Stimulated activated memory B cell treated with anti-CD40 and anti-IgM and Interleukin-4, amounts not matched to agents 10 μg/mL and 1 μg/mL and 100 μg/mL, for 72 hours (primary cell): ENCODE measurements at places on chromosomes 6 and 20.

DNA sequence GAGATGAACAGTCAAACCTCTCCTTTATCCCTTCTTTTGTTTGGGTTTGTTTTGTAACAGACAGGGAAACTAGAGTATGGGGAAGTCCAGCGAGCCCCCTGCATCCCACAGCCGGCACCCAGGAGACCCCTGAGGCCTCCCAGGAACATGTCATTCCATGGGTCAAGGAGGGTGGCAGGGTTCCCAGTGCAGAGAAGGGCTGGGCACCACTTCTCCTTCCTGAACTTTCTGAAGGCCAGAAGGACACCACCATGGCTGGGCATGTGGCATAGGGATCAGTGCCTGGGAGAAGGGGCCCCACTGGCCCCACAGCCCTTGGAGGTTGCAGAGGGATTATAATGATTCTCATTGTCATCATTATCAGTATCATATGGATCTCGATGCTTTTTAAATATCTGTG, 13.9 kb upstream of the CST7 start:
- no peak for ATAC-seq

DNA sequence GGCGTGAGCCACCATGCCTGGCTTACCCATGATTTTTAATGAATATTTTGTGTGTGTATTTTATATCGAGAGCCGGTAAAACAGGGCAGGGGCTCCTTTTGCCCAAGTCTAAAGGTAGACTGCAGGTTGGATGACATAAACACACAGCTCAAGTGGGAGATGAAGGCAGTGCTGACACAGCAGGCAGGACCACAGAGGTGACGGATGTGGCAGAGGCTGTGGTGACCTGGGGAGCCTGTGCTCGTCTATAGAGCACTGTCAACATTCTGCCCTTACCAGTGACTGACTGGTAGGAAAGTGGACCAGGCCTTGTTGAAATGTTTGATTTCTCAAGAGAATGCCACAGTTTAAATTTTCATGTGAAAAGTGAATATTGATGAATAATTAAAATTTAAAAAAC, 137.5 kb downstream of the ZFP64 start:
- ATAC-seq: no peak

- ATAC-seq: no peak
Observed at GRCh38 chr20:41179961-41180360, 42.6 kb downstream of the PLCG1 start.

DNA sequence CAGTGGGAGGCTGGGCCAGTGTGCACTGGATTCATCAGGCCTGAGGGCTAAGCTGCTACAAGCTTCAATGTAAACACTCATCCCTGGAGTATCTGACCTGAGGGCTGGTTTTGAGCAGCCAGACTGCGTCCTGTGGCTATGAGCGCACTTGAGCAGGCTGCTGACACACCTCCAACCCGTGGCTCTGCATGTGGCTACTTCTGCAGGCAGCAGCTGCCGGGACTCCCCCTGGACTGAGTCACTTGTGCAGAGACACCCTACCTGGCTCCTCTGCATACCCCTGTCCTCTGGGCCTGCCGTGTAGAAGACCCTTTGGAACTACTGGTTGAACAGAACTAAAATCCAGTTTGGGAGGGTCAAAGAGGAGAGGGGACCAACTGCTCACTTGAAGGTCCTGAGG, 172.0 kb downstream of the SCP2D1 start:
- no peak for ATAC-seq

DNA sequence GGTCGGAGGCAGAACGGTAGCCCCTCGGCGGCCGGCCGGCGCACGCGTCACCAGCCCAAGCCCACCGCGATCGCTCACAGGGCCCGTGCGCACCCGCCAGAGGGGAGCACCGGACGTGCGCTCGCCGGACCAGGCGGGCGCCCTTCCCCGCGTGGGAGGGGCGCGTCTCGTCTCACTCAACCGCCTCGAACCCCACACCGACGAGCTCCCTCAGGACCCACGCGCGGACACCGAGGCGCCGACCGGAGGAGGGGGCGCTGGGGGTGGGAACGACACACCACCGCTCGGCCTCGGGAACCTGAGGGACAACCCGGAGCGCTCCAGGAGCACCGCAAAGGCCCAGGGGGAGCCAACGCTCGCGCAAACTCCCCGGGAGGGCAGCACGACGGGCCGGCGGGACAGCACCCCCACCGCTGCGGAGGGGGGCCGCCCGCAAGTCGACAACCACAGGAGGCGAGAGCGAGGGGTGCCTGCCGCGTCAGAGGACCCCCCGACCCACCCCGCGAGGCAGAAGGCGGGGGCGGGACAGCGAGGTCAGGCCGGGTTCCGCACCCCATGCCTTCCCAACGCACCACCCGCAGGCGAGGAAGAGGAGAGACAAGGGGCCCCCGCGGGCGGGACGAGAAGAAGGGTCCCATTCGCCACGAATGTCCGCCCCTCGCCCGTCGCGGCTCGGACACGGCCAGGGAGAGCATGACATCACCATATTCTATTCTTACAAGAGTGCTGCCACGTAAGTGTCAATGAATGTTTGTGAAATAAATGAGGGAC, 512.7 kb upstream of the ZNF337 start:
- no peak for ATAC-seq

- no peak for ATAC-seq
Observed at GRCh38 chr6:36967301-36967700, 12.8 kb downstream of the PI16 start.

- ATAC-seq: no peak
Observed at GRCh38 chr20:18545566-18545965, 21.7 kb upstream of the SMIM26 start.

DNA sequence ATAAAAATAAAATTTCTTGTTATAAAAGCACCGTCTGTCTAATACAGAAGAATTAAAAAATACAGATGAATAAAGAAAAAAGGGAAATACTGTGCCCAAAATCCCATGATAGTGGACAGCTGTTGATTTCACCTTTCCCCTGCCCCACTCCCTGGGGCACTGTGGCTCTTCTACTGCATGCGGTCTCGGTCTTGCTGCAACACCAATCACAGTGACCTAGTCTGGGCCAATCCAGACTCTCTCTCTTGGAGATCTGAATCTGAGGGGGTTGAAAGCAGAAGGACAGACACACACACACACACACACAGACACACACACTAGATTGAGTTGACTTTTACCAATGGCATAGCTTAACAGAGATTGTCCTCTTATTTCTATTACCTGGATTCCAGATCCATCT, 70.5 kb upstream of the FYN start:
- no peak for ATAC-seq
